T-helper 17 cell (primary cell): ENCODE measurements at places on chromosomes 3 and 15. TPM values are rescaled to one million over a fixed set of nuclear protein-coding genes. Genes with fewer than 3 reads are reported as not detected.

DNA sequence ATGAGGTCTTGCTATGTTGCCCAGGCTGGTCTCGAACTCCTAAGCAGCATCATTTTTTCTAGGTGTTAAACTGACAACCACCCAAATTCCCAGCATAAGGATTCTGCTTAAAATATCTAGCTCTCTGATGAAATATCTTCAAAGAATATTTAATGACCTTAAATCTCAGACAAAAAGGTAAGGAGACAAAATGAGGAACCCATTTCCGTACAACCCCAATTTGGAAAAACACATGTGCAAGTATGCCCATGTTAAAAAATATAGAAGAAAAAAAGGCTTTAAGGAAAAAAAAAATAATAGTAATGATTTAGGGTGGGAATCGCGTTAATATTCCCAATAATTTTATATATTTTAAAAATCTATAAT lies 1.4 kb upstream of the SACM1L start:
- peaks cover 34% of the 10 kb centered on the region for H3K4me1 ChIP-seq
- H3K36me3 ChIP-seq = peaks cover 11% of the 10 kb centered on the region
- no peaks in the 10 kb centered on the region for H3K27me3 ChIP-seq
- no peak for DNase-seq
- H3K4me3 ChIP-seq = peak overlapping the region; percentile 59
- peak overlapping the region; percentile 84 for H3K27ac ChIP-seq

- H3K27me3 ChIP-seq = peaks cover 17% of the 10 kb centered on the region
- H3K27ac ChIP-seq = no peak overlapping the region
- peaks cover 2% of the 10 kb centered on the region for H3K36me3 ChIP-seq
These were observed 73.1 kb upstream of the SLC6A6 start for GRCh38 chr3:14329116-14329830.

DNA sequence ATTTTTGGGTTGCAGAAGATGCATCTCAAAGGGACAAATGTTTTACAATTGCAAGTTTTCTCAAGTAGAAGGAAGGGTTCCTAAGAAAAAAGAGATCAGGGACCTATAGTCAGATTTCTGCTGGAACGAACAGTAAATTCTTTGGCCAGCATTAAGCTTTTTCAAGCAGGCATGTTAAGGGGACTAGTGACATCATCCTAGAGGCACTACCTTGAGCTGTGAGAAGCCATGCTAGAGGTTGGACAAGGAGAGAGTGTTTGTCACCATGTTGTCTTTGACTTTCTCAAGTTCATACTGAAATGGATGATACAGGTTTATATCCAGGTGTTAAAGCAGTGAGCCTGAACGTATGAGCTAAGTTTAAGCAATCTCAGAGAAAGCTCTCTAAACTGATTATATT lies 85.2 kb upstream of the WDR72 start:
- H3K4me3 ChIP-seq = no peak overlapping the region
- peaks cover 4% of the 10 kb centered on the region for H3K27me3 ChIP-seq
- no peak overlapping the region for H3K27ac ChIP-seq
- no peaks in the 10 kb centered on the region for H3K4me1 ChIP-seq

- no peak overlapping the region for H3K27ac ChIP-seq
- H3K36me3 ChIP-seq = no peaks in the 10 kb centered on the region
- no peaks in the 10 kb centered on the region for H3K27me3 ChIP-seq
- H3K4me1 ChIP-seq = peaks cover 12% of the 10 kb centered on the region
These were observed 43.0 kb upstream of the IDH2 start for GRCh38 chr15:90145259-90145658.

DNA sequence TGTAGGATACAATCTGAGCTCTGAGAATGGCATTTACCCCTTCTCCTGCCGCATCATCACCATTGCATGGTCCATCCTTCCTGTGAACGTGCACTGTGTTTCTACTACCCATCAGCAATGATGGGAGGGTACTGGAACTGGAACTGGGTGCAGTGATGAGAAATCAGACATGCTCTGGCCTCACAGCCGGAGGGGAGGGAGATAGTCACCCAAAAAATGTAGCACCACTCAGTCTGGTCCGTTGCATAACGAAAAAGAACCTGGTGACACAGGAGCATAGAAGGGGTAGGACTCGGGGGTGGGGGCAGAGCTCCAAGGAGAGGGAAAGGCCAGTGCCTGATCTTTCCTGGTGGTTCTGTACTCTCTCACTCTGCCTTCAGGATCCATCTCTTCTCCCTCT lies 205.0 kb downstream of the RPLP1 start:
- no peak for DNase-seq
- H3K36me3 ChIP-seq = peaks cover 3% of the 10 kb centered on the region
- peaks cover 4% of the 10 kb centered on the region for H3K4me1 ChIP-seq
- H3K27me3 ChIP-seq = peaks cover under 1% of the 10 kb centered on the region
- H3K4me3 ChIP-seq = no peak overlapping the region

DNA sequence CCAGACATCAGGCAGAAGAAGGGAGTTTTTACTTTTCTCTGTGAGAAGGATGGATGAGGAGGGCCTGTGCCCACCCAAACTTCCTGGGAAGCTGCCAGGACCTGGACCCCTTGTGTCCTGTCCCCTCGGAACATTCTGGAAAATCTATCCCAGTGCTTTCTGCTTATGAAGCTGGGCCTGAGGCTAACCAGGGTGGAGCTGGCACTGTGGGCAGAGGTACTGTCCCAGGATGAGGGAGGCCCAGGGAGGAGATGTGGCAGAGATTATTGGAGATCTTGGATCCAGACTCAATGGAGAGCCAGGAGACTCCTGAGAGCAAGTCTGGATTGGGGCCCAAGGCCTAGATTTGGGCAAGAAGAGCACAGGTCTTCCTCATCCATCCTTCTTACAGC lies 44.4 kb downstream of the SPSB4 start:
- peaks cover 15% of the 10 kb centered on the region for H3K27me3 ChIP-seq
- no peak for DNase-seq
- H3K36me3 ChIP-seq = no peaks in the 10 kb centered on the region
- no peak overlapping the region for H3K27ac ChIP-seq

GRCh38 chr15:100902436-100903167 lies 16.6 kb upstream of the LRRK1 start:
- peaks cover 2% of the 10 kb centered on the region for H3K4me1 ChIP-seq
- H3K4me3 ChIP-seq = peak overlapping the region; percentile 16
- peaks cover 60% of the 10 kb centered on the region for H3K27me3 ChIP-seq
- no peak overlapping the region for H3K27ac ChIP-seq
- H3K36me3 ChIP-seq = no peaks in the 10 kb centered on the region

GRCh38 chr15:68252925-68253534 lies 23.5 kb upstream of the CLN6 start:
- no peak overlapping the region for H3K27ac ChIP-seq
- no peak overlapping the region for H3K4me3 ChIP-seq
- peaks cover 5% of the 10 kb centered on the region for H3K4me1 ChIP-seq
- H3K27me3 ChIP-seq = no peaks in the 10 kb centered on the region
- DNase-seq = no peak

GRCh38 chr15:71052356-71052755 lies 62.9 kb upstream of the THSD4 start:
- no peaks in the 10 kb centered on the region for H3K4me1 ChIP-seq
- DNase-seq = no peak
- no peak overlapping the region for H3K4me3 ChIP-seq
- H3K27me3 ChIP-seq = peaks cover 4% of the 10 kb centered on the region
- no peak overlapping the region for H3K27ac ChIP-seq
- no peaks in the 10 kb centered on the region for H3K36me3 ChIP-seq

DNA sequence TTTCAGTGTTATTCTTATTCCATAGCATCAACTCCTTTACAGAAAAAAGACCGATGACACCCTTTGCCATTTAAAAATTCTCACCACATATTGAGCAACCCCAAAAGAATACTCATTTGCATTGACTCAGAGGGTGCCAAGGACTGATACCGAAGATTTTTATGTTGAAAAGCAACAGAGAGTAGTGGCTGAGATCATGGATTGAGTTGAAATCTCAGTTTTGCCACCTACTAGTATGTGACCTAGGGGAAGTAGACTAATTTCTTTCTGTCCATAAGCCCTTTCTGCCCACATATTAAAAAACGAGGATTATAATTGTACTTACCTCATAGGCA lies 313.9 kb upstream of the SATB1 start:
- H3K36me3 ChIP-seq = peaks cover 2% of the 10 kb centered on the region
- DNase-seq = no peak
- H3K4me3 ChIP-seq = no peak overlapping the region

DNA sequence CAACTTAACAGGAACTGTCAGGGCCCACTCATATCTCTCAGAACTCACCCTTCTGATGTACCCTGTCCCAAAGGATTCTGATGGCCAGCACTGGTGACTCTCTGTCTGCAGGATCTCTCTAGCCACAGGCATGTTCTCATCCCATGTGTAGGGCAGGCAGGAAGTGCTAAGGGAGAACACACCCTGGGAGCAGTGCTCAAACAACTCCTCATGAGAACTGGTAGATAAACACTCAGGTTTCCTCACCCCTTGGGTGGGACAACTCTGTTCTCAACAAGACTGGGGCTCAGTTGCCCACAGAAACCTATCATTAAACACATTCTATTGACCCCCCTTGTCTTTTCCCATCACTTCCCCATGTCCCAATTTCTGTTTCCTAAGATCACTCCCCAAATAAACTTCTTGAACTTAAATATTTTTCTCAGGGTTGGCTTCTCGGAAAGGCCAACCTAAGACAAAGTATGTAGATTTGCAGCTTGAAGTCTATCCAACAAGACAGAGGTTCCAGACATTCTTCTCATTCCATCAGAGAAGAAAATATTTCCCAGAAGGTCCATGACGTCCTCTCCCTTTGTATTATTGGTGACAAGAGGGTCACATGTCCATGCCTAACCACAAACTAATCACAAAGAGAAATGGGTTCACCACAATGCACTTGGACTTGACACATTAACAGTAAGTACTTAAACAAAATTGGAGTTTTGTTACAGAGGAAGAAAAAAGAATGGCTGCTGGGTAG lies 276.6 kb upstream of the GADL1 start:
- H3K4me3 ChIP-seq = no peak overlapping the region
- no peaks in the 10 kb centered on the region for H3K27me3 ChIP-seq
- H3K4me1 ChIP-seq = peaks cover 14% of the 10 kb centered on the region
- no peak overlapping the region for H3K27ac ChIP-seq

DNA sequence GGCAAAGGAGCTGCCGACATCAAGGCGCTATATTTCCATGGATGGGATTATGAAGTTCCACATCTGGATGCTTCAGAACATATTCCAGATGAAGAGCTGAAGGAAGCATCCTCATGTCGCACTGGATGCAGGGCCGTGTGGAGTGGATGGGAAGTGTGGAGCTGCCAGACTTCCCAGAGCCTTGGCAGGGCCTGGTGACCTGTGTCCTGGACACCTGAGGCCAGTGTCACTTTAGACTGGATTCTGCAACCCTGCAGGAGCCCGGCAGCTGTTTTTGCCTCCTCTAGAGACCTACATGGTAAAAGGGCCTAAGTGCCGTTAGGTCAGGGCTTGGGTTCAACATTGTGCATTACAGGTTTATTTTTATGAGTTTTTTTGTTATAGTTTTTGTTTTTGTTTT lies 11.3 kb upstream of the XYLB start:
- H3K27ac ChIP-seq = no peak overlapping the region
- H3K4me1 ChIP-seq = peaks cover 2% of the 10 kb centered on the region
- peaks cover 11% of the 10 kb centered on the region for H3K27me3 ChIP-seq
- H3K4me3 ChIP-seq = no peak overlapping the region

GRCh38 chr3:23959135-23959900 lies 14.2 kb downstream of the NR1D2 start:
- peak overlapping the region; percentile 33 for H3K4me3 ChIP-seq
- H3K36me3 ChIP-seq = peaks cover 6% of the 10 kb centered on the region
- peaks cover 36% of the 10 kb centered on the region for H3K4me1 ChIP-seq
- H3K27ac ChIP-seq = peak overlapping the region; percentile 81
- no peaks in the 10 kb centered on the region for H3K27me3 ChIP-seq
- DNase-seq = no peak

DNA sequence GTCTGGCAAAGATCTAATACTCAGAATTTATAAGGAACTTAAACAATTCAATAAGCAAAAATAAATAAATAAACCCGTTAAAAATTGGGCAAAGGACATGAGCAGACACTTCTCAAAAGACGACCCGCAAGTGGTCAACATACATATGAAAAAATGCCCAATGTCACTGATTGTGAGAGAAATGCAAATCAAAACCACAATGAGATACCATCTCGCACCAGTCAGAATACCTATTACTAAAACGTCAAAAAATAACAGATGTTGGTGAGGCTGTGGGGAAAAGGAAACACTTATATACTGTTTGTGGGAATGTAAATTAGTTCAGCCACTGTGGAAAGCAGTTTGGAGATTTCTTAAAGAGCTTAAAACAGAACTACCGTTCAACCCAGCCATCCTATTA lies 188.0 kb upstream of the MRPL3 start:
- no peaks in the 10 kb centered on the region for H3K36me3 ChIP-seq
- no peak for DNase-seq
- H3K27me3 ChIP-seq = peaks cover 25% of the 10 kb centered on the region
- no peak overlapping the region for H3K4me3 ChIP-seq

DNA sequence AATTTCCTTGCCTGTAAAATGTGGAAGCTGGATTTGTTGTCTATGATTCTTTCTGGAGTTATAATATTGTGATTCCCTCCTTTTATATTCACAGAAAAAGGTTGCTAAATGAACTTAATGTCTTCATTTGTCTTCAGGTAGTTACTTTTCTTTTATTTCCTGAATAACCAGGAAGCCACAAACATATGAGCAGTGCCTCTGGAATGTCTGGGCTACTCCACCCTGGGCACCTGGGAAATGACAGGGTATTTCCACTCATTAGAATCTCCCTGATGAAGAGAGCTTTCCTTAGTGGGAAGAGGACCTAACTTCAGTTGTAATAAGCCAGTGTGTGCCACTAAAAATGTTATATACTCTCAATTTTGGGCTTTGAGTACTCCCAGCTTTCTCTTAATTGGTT lies 3.8 kb upstream of the SLMAP start:
- peaks cover 2% of the 10 kb centered on the region for H3K36me3 ChIP-seq
- no peaks in the 10 kb centered on the region for H3K27me3 ChIP-seq
- DNase-seq = no peak
- H3K4me1 ChIP-seq = peaks cover 6% of the 10 kb centered on the region

- no peak for DNase-seq
- no peak overlapping the region for H3K4me3 ChIP-seq
- H3K36me3 ChIP-seq = no peaks in the 10 kb centered on the region
- H3K27ac ChIP-seq = no peak overlapping the region
- H3K27me3 ChIP-seq = peaks cover 34% of the 10 kb centered on the region
- no peaks in the 10 kb centered on the region for H3K4me1 ChIP-seq
These were observed 90.1 kb downstream of the CGGBP1 start for GRCh38 chr3:87968668-87969067.

GRCh38 chr3:126496894-126497850 lies 20.4 kb downstream of the UROC1 start:
- no peak overlapping the region for H3K4me3 ChIP-seq
- H3K27ac ChIP-seq = no peak overlapping the region
- peaks cover 5% of the 10 kb centered on the region for H3K27me3 ChIP-seq
- H3K4me1 ChIP-seq = peaks cover 4% of the 10 kb centered on the region

GRCh38 chr3:14278799-14279625 lies 100.4 kb downstream of the LSM3 start:
- H3K36me3 ChIP-seq = peaks cover 3% of the 10 kb centered on the region
- peaks cover 3% of the 10 kb centered on the region for H3K4me1 ChIP-seq
- no peak for DNase-seq

Gene ASB14
- total RNA-seq = not detected

Gene MAGI1
- total RNA-seq = not detected

Gene C3orf52
- 2.0 TPM for total RNA-seq

Gene TEX55
- not detected for total RNA-seq

Gene SPG11
- total RNA-seq = 71.0 TPM

Gene ESYT3
- total RNA-seq = not detected

Gene SEMA3G
- 1.5 TPM for total RNA-seq

Gene ECE2
- not detected for total RNA-seq

Gene ACKR2
- 0.10 TPM for total RNA-seq

Gene CELSR3
- 6.0 TPM for total RNA-seq

Gene HDAC11
- 6.1 TPM for total RNA-seq

Gene PAK6
- not detected for total RNA-seq
